ENCODE measurements at places on chromosomes 12 and 14.

DNA sequence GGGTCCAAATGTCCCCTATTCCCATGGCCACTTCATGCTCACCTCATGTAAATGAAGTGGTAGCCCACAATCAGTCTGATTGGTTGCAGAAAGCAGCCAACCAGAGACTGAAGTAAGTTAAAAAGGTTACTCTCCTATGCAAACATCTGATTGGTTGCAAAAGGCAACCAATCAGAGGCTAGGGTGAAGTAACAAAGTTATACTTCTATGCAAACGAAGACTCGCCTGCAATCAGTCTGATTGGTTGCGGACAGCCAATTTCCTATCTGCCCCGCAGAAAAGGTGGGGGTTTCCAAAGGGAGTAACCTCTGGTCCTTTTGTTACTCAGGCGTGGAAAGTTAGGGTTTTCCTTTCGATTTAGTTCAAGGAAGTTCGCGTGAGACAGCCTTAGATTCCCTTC lies 208.1 kb upstream of the NEDD1 start:
- DNase-seq: no peak

GRCh38 chr12:94922561-94922960 lies 80.9 kb downstream of the NDUFA12 start:
- peak; percentile 42 for DNase-seq

- DNase-seq: no peak
These were observed 51.1 kb downstream of the SYNE3 start for GRCh38 chr14:95465358-95465757.

DNA sequence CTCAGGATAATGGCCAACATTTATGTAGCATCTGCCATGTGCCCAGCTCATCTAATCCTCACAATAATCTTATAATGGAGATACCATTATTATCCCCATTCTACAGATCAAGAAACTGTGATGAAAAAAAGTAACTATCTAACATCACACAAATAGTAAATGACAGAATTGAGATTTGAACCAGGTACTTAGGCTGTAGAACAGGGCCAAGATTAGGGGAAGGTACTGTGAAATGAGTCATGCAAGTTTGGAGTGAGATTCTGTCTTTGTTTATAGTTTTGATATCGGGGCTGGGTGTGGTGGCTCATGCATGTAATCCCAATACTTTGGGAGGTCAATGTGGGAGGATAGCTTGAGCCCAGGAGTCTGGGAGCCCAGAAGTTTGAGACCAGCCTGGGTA lies 1.3 kb upstream of the GNPTAB start:
- no peak for DNase-seq

- DNase-seq: peak; percentile 81
These were observed 14.1 kb downstream of the PLCZ1 start for GRCh38 chr12:18723752-18724151.

DNA sequence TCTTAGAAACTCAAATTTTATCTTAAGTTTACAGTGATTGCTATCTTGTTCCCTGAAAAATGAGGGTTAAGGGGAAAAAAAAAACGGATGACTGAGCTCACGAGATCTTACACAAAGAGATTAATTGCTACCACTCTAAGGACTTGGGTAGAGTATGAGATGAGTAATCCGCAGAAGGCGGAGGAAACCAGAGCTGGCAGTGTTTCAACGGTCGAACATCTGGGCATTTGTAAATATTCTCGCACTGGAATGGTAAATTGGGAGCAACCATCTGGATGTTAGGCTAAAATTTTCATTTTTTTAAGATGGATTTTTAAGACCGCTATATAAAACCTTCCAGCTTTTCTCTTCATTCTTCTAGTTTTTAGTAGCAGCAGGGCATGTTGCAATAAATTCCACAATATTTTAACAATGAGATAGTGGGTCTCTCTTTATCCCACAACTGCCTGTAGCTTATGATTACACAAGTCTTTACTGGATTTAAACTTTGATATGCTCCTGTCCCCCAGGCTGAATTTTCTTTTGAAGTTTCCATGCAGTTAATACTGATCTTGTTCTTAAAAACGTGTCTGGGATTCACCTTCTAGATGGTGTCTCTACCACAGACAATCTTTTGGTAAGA lies 1324.1 kb downstream of the AACS start:
- DNase-seq: peak; percentile 60

- DNase-seq: no peak
These were observed 80.8 kb downstream of the SLC25A21 start for GRCh38 chr14:37091651-37092050.

DNA sequence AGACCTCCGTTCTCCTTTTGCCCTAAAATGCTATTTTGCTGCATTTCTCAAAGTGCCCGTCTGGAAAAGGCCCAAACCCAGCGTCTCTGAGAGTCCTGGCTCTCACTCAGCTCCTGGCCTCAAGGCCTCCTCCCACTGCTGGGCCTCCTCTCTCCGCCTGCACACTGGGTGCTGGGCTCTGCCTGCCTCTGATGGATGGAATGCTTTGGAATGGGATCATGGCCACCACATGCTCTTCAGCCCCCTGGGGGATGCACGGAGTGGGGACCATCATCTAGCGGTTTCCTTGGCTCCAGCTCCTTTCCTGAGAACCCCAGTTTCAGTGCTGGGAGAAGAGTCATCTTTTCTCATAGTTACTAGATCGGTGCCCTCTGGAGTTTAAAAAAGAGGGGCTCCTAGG lies 65.2 kb downstream of the KDM2B start:
- DNase-seq: no peak

DNA sequence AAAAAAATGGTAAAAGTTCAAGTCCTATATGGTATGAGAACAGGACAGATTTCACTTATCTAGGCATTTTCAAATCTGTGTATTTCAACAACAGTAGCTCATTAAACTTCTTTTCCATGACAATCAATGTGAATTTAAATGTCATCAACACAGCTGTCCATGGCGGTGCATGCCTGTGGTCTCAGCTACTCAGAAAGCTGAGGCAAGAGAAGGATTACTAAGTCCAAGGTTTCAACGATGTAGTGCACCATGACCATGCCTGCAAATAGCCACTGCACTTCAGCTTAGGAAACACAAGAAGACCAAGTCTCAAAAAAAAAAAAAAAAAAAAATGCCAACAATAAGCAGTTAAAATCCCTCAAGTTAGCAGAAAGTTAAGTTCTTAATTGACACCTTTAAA lies 214.6 kb downstream of the C12orf50 start:
- DNase-seq: peak; percentile 40

DNA sequence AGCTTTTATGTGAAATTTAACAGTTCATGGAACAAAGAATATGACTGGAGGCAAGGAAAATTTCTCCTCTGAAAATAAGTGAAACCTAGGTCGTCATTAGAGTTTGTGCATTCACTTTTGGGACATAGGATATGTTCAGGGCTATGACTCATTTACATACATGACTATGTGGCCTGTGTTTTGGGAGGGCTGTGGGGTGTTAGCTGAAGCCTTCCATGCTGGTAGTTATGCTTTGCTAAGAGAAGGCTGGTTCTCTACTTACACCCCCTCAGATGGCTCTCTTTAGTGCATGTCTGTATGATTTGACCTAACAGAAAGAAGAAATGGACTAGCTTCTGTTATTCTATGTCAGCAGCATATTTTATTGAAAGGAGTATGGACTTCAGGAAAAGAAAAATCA lies 416.5 kb upstream of the GARIN6 start:
- DNase-seq: no peak

DNA sequence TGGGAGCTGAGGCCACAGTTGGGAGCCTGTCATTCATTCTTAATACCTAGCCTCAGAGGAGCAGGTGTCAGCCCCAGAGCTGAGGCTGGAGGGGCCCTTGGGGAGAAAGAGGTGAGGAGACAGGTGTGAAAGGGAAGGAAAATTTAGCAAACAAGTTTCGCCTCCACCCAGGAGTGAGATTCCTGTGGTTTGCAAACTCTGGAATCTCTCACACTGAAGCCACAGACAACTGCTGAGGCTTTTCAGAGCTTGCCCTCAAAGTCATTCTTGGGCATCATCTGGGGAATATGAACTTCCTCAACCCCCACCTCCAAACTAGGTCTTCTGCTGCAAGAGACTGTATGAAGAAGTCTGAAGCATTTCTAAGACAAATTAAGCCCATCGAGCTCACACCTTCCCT lies 589.5 kb upstream of the TBX3 start:
- DNase-seq: peak; percentile 22

- DNase-seq: no peak
These were observed 2.7 kb downstream of the ITGB7 start for GRCh38 chr12:53204351-53204750.

DNA sequence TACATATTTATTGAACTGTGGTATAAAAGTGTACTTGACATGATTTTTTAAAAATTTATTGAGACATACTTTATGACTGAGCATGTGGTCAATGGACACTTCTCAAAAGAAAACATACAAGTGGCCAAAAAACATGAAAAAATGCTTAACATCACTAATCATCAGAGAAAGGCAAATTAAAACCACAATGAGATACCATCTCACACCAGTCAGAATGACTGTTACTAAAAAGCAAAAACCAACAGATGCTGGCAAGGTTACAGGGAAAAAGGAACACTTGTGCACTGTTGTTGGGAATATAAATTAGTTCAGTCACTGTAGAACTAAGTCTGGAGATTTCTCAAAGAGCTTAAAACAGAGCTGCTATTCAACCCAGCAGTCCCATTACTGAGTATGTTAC lies 1177.6 kb downstream of the GALC start:
- peak; percentile 31 for DNase-seq

GRCh38 chr14:76773188-76773885 lies 12.1 kb downstream of the VASH1 start:
- peak; percentile 85 for DNase-seq

GRCh38 chr12:30447061-30447750 lies 248.5 kb downstream of the IPO8 start:
- DNase-seq: peak; percentile 10

- DNase-seq: peak; percentile 63
These were observed 147.6 kb downstream of the PAH start for GRCh38 chr12:102769323-102769916.

DNA sequence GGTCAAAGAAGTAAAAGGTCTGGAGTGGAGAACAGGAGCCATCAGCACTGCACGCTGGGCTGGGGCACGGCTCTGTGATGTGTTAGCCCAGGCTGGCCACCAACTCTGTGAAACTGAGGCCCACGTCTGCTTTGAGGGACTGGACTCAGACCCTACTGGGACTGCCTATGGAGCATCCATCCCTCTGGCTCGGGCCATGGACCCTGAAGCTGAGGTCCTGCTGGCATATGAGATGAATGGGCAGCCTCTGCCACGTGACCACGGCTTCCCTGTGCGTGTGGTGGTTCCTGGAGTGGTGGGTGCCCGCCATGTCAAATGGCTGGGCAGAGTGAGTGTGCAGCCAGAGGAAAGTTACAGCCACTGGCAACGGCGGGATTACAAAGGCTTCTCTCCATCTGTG lies 7.1 kb downstream of the SUOX start:
- DNase-seq: no peak

DNA sequence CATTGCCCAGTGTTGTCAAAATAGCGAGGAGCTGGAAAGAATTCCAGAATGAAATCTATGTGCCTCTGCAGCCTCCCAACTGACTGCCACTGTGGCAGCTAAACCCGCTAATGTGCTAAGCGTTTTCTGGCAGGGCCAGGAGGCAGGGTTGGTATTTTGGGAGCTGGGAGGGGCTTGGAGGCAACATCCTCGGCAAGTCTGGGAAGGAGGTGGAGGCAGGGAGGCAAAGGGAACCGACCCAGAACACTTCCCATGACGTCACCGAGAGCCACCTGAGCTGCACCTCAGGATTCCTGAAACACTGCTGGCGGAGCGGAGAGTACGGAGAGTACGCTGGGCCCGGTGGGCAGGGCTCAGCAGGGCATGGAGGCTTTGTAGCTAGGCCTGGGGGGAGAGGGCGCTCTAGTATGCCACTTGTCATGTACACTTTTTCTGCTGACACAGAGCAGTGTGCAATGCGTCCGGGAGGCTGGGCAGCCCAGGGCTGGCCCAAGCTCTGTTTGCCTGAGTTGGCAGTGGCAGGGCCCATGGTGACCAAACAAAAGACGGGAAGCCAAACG lies 81.5 kb downstream of the DPF3 start:
- no peak for DNase-seq

Measured in fibroblast of skin of right biceps (primary cell).